Chondrocyte (in vitro differentiated cells): ENCODE measurements at places on chromosomes 2 and 18. TPM values are rescaled to one million over a fixed set of nuclear protein-coding genes. Genes with fewer than 3 reads are reported as not detected.
A peak's percentile ranks its signal among the peaks of the same experiment; 100 is the strongest.

OTOS gene
- not detected in 3 replicates for total RNA-seq

UGT1A3 gene
- not detected in 3 replicates for total RNA-seq

RAMP1 gene
- total RNA-seq, result 176 to 329 TPM (median 178 TPM) in 3 replicates

LYG2 gene
- not detected in 3 replicates for total RNA-seq

DNA sequence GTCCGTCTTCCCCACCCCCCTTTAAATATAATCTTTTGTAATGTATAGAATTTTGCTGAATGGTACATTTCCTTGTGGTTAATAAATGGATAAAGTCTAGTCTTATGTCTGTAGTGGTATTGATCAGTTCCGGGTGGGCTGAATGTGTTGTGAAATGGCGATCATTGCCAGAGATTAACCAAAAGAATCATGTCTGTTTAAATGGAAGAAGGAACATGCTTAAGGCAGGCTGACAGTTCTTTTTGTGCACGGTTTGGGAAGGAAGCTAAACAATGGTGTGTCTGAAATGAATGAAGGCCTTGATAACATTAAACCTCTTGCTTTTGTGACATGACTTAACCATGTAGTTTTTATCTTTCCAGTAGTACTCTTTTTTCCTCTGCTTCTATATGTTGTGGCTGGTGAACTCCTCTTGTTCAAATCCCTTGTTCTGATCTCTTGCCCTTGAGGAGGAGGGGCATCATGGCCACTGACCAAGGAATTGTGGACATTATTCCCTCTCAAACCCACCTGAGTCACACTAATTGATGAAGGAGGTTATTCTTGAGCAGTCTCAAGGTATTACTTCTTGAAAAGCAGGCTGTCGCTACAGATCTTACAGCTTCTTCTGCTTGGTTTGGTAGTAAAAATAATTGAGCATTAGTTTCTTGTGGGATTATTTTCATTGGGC lies 1.7 kb downstream of the ACVR2A start:
- H3K4me3 ChIP-seq, result peak overlapping the region; percentile 98
- peaks cover 48% of the 10 kb centered on the region for H3K4me1 ChIP-seq
- peak overlapping the region; percentile 34 for H3K27ac ChIP-seq
- no peak for DNase-seq
- no peaks in the 10 kb centered on the region for H3K27me3 ChIP-seq

- peaks cover 14% of the 10 kb centered on the region for H3K36me3 ChIP-seq
- no peak for DNase-seq
- no peaks in the 10 kb centered on the region for H3K27me3 ChIP-seq
- H3K4me3 ChIP-seq, result no peak overlapping the region
These were observed 10.7 kb downstream of the GPR17 start for GRCh38 chr2:127656569-127657231.
